Thoracic aorta (tissue), 2 donors: ENCODE measurements at places on chromosomes 16 and 17.
A peak's percentile ranks its signal among the peaks of the same experiment; 100 is the strongest.

GRCh38 chr17:9467518-9467917, 108.1 kb downstream of the STX8 start:
- H3K27ac ChIP-seq = no peak overlapping the region
- DNase-seq = no peak
- no peaks in the 10 kb centered on the region for H3K36me3 ChIP-seq
- H3K27me3 ChIP-seq = no peaks in the 10 kb centered on the region

DNA sequence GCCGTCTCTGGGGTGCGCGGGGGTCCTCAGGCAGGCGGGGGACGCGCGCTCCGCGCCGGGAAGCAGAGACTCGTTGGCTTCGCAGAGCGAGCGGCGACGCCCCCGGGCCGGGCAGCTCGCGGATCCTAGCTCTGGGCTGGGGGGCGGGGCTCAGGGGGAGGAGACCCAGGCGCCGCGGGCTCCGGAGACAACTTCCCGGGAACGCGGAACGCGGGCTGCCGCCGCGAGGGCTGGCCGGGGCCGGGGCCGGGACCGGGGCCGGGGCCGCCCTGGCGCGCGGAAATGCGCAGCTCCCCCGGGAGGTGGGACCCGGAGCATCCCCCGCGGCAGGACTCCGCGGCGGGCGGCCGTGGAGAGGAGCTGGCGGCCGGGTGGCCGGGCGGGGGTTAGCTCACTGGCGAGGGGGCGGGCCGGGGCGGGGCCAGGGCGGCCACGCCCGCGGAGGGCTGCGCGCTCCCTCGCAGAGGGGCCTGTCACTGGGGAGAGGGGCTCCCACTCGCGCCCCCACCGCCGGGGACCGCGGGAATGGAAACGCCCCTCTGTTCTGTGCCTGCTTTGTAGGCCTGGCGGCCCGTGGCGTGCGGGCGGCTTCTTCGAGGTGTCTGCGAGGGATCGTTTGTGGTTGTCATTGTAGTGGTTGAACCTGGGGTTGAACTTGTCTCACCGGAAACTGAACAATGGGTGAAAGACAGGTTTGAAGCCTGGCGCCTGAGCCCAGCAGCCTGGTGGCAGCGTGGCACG, at the start of gene GAS7:
Gene GAS7 (minus strand): TSS at position 98 of the 741 bp plus-strand sequence.
- H3K27me3 ChIP-seq = no peaks in the 10 kb centered on the region
- H3K27ac ChIP-seq = no peak within 1 kb of the TSS
- H3K4me1 ChIP-seq = peaks cover 13% of the 10 kb centered on the region

GRCh38 chr17:79123988-79124387, 49.4 kb downstream of the ENGASE start:
- H3K27me3 ChIP-seq = no peaks in the 10 kb centered on the region
- H3K4me1 ChIP-seq = no peaks in the 10 kb centered on the region

GRCh38 chr16:3317315-3317999, 12.2 kb downstream of the ZNF75A start:
- H3K4me1 ChIP-seq = no peaks in the 10 kb centered on the region
- DNase-seq = no peak
- peaks cover 55% of the 10 kb centered on the region for H3K36me3 ChIP-seq

- H3K36me3 ChIP-seq = peaks cover 14% of the 10 kb centered on the region
- no peak for DNase-seq
- H3K4me1 ChIP-seq = peaks cover 62% of the 10 kb centered on the region
- no peaks in the 10 kb centered on the region for H3K27me3 ChIP-seq
- peak overlapping the region; percentile 75 for H3K27ac ChIP-seq
- H3K4me3 ChIP-seq = no peak overlapping the region
Measured at GRCh38 chr17:44097110-44097958, 26.1 kb downstream of the HDAC5 start.

- DNase-seq = no peak
- no peak overlapping the region for H3K27ac ChIP-seq
- H3K4me3 ChIP-seq = no peak overlapping the region
- H3K36me3 ChIP-seq = no peaks in the 10 kb centered on the region
- H3K4me1 ChIP-seq = no peaks in the 10 kb centered on the region
Measured at GRCh38 chr16:73289232-73289631, 241.3 kb upstream of the ZFHX3 start.

DNA sequence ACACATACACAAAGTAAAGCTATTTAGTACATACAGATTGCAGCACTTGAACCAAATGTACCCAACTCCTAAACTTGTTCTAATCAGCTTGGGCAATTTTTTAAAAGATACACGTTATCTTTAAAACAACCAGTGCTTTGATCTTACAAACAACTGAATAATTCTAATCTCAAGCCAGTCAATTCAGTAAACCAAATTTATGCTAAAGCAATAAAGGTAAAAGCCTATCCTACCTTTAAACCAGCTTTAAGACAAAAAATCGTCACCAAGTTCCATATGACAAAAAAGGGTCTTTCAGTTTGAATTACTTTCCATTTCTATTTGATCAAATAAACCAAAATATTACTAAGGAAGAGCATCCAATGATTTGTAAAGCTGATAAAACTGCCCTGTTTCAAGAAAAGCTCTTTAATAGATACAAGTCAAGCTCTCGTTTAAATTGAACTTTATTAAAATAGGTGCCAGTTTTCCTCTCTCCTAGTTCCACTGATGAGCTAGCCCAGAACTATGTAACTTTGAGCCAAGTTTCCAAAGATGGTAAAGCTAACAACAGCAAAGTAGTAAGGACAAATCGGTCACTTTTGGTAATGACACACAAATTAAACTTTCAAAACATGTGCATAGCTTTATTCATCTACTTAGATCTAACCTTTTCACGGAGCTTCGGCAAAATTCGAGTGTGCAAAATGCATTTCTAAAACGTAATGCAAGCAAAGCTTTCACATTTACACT, 10.2 kb downstream of the CRYBA1 start:
- peak overlapping the region; percentile 59 for H3K4me3 ChIP-seq
- H3K36me3 ChIP-seq = peaks cover 10% of the 10 kb centered on the region
- peak overlapping the region; percentile 51 for H3K27ac ChIP-seq
- peaks cover 57% of the 10 kb centered on the region for H3K4me1 ChIP-seq
- no peak for DNase-seq

- peaks cover 31% of the 10 kb centered on the region for H3K4me1 ChIP-seq
- no peak overlapping the region for H3K27ac ChIP-seq
- H3K36me3 ChIP-seq = no peaks in the 10 kb centered on the region
- no peaks in the 10 kb centered on the region for H3K27me3 ChIP-seq
- no peak overlapping the region for H3K4me3 ChIP-seq
Measured at GRCh38 chr16:12379318-12379717, 402.8 kb downstream of the SNX29 start.

DNA sequence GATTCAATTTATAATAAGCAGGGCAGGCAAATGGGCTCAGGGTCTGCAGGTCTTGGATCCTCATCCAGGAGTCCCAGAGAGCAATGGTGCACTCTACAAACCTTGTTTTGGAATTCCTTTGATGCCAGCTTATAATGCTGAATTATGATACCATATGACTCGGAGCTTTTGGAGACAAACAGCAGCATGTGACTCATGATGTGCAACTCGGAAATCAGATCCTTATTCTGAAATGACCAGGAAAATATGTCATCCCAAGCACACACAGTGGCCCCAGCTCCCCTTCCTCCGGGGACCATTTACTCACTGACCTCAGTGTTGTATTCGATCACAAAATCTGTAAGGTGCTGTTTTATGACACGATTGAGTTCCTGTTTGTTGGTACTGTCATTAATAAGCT, 20.2 kb upstream of the UMOD start:
- H3K27me3 ChIP-seq = no peaks in the 10 kb centered on the region
- DNase-seq = no peak
- no peaks in the 10 kb centered on the region for H3K36me3 ChIP-seq
- H3K4me3 ChIP-seq = no peak overlapping the region
- H3K4me1 ChIP-seq = no peaks in the 10 kb centered on the region
- no peak overlapping the region for H3K27ac ChIP-seq

DNA sequence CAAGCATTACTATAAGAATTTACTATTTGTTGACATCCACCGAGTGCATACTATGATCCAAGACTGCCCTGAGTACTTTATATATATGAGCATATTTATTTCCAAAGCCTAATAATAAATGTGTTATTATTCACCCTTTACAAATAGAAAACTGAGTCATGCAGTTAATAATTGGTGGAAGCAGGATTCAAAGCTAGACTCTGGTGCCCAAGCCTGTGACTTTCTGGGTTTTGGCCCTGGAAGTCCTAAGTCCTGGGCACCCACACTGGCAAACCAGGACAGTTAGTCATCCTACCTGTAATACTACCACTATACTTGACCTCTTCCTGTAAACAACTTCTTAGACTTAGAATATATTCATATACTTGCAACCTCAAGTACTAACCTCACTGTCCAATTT, 257.4 kb upstream of the IRX5 start:
- no peaks in the 10 kb centered on the region for H3K27me3 ChIP-seq
- no peak overlapping the region for H3K4me3 ChIP-seq
- no peaks in the 10 kb centered on the region for H3K4me1 ChIP-seq
- H3K27ac ChIP-seq = no peak overlapping the region
- H3K36me3 ChIP-seq = no peaks in the 10 kb centered on the region

- no peak for DNase-seq
- H3K36me3 ChIP-seq = peaks cover 10% of the 10 kb centered on the region
- H3K4me1 ChIP-seq = no peaks in the 10 kb centered on the region
Measured at GRCh38 chr16:19497176-19497575, 24.7 kb downstream of the GDE1 start.

DNA sequence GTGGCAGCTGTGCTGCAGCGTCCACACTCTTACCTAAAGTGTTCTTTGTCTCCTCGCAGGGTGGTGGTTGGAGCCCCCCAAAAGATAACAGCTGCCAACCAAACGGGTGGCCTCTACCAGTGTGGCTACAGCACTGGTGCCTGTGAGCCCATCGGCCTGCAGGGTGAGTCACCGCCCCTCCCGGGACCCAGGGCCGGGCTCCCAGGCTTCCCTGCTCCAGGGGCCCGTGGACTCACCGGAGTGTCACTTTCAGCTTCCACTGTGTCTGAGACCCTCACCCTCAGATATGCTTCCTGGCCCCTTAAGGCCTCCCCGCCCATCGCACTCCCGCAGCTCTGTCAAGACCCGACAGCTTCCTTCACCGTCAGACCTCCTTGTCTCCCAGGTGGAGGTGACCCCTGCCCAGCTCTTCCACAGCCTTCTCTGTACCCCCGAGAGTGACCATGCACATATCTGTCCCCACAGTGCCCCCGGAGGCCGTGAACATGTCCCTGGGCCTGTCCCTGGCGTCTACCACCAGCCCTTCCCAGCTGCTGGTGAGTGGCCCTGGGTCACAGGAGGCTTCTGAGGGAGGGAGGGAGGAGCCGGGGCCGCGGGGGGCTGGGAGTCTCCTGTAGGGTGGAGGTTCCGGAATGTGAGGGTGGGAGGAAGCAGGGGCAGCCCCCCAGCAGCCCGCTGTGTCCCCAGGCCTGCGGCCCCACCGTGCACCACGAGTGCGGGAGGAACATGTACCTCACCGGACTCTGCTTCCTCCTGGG, 1.8 kb downstream of the ITGAX start:
- DNase-seq = no peak
- H3K27me3 ChIP-seq = no peaks in the 10 kb centered on the region
- no peak overlapping the region for H3K27ac ChIP-seq
- no peaks in the 10 kb centered on the region for H3K36me3 ChIP-seq

DNA sequence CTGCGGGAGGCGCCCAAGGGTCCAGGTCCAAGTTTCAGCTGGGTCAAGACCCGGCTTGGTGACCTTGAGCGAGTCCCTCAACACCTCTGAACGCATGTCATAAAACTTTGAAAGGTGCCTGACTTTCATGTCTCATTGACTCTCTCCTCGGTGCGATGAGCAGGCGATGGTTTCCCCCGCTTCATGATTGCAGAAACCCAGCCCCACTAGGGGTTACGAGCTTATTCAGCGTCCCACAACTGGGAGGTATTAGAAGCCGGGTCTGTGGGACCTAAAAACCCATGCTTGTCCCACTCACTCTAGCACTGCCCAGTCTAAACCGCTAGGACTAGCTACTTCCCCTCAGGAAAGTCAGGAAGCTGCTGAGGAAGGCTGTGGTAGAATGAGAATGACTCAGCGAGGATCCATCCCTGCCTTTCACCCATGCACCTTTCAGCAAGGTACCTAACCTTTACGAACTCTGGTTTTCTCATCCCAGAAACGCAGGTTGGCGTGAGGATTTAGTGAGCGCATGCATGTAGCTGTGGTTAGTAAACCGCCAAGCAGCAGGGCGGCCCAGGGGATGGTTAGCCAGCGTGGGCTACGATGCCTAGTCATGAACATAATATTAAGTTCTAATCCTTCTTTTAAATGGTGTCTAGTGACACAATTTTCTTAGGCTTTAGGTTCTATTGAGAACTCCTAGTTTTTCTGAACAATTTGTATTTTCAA, 26.2 kb upstream of the RFFL start:
- H3K4me3 ChIP-seq = peak overlapping the region; percentile 92
- DNase-seq = no peak
- no peaks in the 10 kb centered on the region for H3K36me3 ChIP-seq
- H3K27ac ChIP-seq = peak overlapping the region; percentile 59

- no peak overlapping the region for H3K27ac ChIP-seq
- no peaks in the 10 kb centered on the region for H3K27me3 ChIP-seq
- H3K36me3 ChIP-seq = no peaks in the 10 kb centered on the region
- H3K4me1 ChIP-seq = peaks cover 9% of the 10 kb centered on the region
- no peak for DNase-seq
- no peak overlapping the region for H3K4me3 ChIP-seq
Measured at GRCh38 chr17:40550608-40551007, 14.7 kb downstream of the CCR7 start.

DNA sequence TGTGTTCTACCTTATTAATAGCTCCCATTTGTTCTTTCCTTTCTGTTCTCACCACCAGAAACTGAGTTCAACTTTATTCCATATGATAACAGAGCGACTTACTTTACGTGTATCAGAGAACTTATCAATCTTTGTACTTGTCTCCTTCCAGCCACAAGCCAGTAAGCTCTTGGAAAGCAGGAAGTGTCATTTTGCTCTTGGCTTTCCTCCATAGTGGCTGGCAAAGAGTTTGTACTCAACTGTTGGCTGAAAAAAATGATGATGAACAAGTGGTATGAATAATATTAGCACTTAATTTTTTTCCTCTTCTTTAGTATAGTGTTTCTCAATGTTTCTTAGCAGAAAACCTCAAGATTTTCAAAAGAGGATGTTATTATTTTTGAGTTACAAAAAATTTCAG, 182.4 kb upstream of the TOM1L1 start:
- H3K4me3 ChIP-seq = no peak overlapping the region
- no peak overlapping the region for H3K27ac ChIP-seq
- H3K36me3 ChIP-seq = no peaks in the 10 kb centered on the region
- no peaks in the 10 kb centered on the region for H3K4me1 ChIP-seq
- no peaks in the 10 kb centered on the region for H3K27me3 ChIP-seq
- DNase-seq = no peak

- no peak overlapping the region for H3K4me3 ChIP-seq
- no peaks in the 10 kb centered on the region for H3K36me3 ChIP-seq
- H3K27me3 ChIP-seq = no peaks in the 10 kb centered on the region
- no peak overlapping the region for H3K27ac ChIP-seq
Measured at GRCh38 chr16:66563574-66564334, 2.5 kb upstream of the CMTM1 start.

GRCh38 chr17:27846042-27846655, 45.8 kb upstream of the NOS2 start:
- H3K36me3 ChIP-seq = no peaks in the 10 kb centered on the region
- no peak overlapping the region for H3K27ac ChIP-seq
- no peak for DNase-seq
- no peaks in the 10 kb centered on the region for H3K27me3 ChIP-seq
- H3K4me3 ChIP-seq = no peak overlapping the region
